BJ (cell line): ENCODE measurements at places on chromosomes 5 and 9.

- DNase-seq, result no peak
Observed at GRCh38 chr9:77486968-77487367, 161.2 kb downstream of the GNA14 start.

- peak; percentile 46 for DNase-seq
Observed at GRCh38 chr5:35487233-35488025, 130.2 kb upstream of the SPEF2 start.

- no peak for DNase-seq
Observed at GRCh38 chr5:1331861-1332405, 13.0 kb downstream of the CLPTM1L start.

GRCh38 chr5:139193928-139194327 is 4.2 kb downstream of the SIL1 start:
- no peak for DNase-seq

- DNase-seq, result no peak
Observed at GRCh38 chr9:93178851-93179786, 4.8 kb upstream of the WNK2 start.

- DNase-seq, result no peak
Observed at GRCh38 chr5:158898185-158899177, 201.2 kb downstream of the EBF1 start.
